ENCODE measurements at places on chromosomes 11 and 22.

DNA sequence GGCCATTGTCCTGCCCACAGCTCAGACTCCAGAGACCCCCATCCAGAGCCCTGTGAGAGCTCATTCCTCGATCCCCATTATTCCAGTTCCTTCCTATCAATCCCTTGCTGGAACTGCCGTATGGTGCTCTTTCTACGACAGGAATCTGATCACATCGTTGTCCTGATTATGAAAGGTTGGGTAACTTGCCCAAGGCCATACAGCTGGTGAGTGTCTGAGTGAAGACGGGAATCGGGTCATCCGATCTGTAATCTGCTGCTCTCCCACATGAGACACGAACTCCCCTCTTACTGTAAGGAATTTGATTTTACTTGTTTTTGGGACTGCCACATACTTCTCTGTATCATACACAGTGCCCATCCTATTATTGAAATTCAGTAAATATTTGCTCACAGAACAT lies 149.1 kb downstream of the OPCML start:
- no peak for DNase-seq

- DNase-seq = peak; percentile 16
Observed at GRCh38 chr11:19241260-19242178, 774 bp upstream of the E2F8 start.

GRCh38 chr11:63099555-63099954 lies 44.5 kb downstream of the SLC22A24 start:
- DNase-seq = no peak

- DNase-seq = no peak
Observed at GRCh38 chr11:88104408-88104807, 70.8 kb downstream of the RAB38 start.

DNA sequence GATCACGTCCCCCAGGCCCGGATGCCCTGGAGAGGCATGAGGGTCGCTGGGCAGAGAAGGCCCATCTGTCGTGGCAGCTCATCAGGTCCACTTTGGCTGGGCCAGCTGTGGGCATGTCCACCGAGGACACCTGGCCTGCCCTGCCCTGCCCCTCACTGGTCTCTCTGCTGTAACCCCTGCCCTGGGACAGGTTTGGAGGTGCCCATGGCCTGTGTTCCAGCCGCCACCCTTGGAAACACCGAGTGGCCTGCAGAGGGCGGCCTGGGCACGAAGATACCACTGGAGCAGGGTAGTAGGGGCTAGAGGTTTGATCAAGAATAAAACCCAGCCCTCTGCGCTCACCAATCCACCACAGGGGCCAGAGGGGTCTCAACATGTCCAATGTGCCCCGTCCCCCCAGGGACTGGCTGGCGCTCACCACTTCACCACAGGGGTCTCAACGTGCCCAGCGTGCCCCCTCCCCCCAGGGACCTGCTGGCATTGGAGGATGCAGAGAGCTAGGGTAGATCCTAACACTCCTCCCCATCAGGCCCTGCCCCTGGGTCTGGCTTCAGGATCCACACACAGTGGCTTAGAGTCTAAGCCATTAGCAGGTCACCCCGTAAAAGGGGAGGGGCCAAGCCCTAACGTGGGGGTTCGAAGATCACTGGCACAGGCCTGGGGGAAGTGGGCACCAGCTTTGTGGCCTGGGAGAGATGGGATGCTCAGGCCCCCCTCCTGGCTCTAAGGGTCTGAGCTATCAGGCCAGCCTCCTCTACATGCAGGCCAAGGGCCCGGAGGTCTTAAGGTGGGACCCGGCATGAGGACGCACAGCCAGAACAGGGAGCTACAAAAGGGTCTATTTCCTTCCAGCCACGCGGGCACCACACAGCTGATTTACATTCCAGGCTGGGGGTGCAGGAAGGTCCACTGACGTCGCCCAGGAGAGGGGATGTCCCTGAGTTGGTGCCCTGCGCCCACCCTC lies 1.3 kb upstream of the HDAC10 start:
- DNase-seq = peak; percentile 58

DNA sequence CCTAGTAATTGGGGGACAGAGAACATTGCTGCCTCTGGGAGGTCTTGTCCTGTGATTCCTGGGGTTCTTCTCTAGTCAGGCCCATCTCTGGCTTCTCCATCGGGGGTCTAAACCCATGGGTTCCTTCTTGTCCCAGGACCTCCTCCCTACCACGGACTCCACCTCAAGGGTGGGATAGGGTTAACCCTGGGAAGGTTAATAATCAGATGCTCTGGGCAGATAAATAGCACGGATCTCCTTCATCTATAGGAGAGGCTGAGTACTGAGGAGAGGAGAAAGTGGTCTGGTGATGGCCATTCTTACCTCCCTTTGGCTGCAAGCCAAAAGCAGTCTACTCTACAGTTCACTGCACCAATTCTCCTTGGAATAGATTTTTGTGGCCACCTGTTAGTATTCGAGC lies 10.5 kb downstream of the HEPHL1 start:
- DNase-seq = no peak

DNA sequence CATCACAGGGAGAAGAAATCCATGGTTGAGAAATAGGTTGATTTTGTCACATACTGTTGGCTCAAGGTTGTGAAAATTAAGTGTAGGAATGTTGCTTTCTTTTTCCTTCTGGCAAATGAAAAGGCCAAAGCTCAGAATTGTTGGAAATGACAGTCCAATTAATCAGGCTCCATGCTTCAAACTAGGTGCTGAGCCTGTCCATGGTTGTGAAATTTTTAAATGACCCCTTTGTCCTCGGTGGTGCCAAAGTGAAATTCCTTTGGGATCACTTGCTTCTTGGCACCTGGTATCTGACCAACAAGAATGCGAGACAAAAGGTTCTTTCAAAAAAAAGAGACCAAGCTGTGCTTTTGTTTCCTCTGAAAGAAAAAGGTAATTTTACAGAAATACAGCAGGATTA lies 451.9 kb downstream of the ETS1 start:
- DNase-seq = no peak

GRCh38 chr11:73297231-73297590 lies 10.9 kb upstream of the ARHGEF17 start:
- DNase-seq = no peak

DNA sequence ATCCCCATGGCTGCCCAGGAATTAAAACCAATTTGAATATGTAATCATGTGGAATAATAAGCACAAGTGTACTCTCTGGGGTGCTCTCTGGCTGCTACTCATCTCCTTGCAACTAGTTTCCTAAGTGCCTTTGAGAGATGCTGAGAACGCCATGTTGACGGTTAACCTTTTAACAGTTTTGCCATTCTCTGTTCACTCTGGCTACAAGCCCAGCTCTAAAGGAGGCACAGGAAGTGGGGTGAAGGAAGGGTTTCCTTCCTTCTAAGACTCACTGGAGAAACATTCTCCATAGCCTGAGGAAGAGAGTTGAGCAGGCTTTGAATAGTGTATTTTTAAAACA lies 122.0 kb upstream of the ZC3H12C start:
- DNase-seq = no peak

GRCh38 chr11:10398525-10398924 lies 56.5 kb upstream of the AMPD3 start:
- DNase-seq = no peak

- DNase-seq = no peak
Observed at GRCh38 chr22:33659448-33659847, 260.8 kb downstream of the LARGE1 start.

GRCh38 chr11:134341805-134342571 lies 10.2 kb downstream of the GLB1L2 start:
- no peak for DNase-seq

DNA sequence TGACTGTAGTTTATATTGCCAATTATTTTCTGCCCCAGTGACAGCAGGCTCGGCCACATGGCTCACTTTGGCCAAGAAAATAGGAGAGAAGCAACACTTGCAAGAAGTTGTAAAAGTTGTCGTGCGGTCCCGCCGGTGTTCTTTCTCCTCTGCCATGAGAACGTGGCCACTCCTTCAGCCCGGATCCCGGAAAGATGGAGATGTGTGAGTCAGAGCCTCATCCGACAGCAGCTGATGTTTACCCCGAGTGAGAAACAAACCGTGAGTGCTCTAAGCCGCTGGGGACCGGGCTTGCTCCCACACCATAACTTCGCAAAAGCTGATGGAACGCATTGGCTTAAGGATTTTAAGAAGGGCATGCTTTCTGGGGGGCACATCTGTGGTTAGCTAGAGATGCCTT lies 157.0 kb downstream of the CACNA1I start:
- DNase-seq = no peak

- no peak for DNase-seq
Observed at GRCh38 chr11:79269611-79270307, 171.1 kb downstream of the TENM4 start.

DNA sequence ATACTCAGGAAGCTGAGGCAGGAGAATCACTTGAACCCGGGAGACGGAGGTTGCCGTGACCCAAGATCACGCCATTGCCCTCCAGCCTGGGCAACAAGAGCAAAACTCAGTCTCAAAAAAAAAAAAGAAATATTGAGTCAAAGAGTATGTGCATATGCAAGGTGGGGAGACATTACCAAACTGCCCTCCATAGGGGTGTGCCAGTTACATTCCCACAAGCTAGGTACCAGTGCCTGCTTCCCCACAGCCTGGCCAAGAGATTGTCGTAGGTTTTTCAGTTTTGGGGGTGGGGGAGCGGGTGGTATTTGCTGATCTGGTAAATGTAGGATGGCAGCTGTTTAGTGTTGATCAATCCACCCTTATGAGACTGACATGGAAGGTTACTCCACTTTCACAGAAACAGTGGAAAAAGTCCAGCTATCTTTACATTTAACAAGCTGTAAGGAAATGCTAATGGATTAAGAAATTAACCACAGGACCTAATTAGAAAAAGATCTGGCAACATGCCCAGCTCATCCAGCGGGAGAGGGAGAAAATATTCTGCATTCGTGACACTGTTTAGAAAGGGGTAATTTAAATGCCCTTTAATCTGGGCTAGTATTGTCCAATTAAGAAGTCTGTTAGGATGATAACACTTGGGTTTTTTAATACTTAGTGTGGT lies 89.4 kb downstream of the PACS1 start:
- no peak for DNase-seq

GRCh38 chr11:66238786-66239413 lies 29.5 kb upstream of the RAB1B start:
- DNase-seq = no peak

GRCh38 chr11:45853332-45854219 lies 6.3 kb downstream of the CRY2 start:
- DNase-seq = no peak

- peak; percentile 9 for DNase-seq
Observed at GRCh38 chr11:118841469-118842242, 42.0 kb upstream of the CXCR5 start.

DNA sequence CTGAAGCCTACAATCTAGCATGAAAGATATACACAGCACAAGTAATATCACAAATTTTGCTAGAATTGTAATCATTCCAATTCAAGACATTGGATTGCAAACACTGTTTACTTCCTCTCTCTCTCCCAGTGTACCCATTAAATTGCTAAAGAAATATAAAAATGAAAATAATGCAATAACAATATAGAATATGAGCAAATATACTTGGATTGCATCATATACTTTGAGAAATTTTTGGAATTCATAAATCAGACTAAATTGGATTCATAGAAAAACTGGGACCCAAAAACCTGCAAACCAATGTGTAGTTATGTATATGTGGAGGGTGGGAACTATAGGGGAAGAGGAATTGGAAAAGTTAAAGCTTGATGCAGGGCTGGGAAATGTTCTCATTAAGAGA lies 25.0 kb upstream of the OR56A1 start:
- DNase-seq = no peak

DNA sequence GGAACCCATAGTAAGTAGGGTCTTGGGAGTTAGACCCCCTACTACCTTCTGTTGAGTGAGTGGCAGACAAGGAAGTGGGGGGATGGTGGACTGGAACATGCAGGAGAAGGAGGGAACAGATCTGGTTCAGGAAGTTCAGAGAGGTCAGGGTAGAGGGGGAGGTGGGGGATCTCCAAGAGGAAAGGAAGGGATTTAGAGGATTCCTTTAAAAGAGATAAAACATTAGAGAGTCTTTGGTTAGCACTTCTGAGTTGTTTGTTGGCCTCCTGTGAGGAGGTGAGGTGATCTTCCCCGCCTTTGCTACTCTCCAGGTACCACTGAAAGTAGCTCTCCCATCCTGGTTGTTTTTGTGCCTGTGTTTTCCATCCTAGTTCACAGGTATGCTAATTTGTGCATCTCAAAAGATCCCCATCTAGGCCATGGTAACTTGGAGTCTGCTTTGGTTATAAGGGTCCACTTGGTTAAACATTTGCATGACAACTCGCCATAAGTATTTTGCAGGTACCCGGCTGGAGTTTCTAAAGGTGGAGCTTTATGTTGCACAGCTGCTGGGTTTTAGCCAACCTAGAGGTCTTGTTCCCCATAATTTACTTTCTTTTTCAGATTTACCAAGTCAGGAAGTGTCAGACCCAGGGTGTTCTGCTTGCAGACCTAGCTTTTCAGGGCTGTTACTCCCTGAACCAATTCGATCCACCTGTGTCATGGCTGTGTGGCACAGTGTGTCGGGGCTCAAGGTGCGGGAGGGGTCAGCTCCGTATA lies 79.3 kb upstream of the SORL1 start:
- no peak for DNase-seq

GRCh38 chr22:48797731-48798130 lies 1029.9 kb downstream of the BRD1 start:
- DNase-seq = no peak

DNA sequence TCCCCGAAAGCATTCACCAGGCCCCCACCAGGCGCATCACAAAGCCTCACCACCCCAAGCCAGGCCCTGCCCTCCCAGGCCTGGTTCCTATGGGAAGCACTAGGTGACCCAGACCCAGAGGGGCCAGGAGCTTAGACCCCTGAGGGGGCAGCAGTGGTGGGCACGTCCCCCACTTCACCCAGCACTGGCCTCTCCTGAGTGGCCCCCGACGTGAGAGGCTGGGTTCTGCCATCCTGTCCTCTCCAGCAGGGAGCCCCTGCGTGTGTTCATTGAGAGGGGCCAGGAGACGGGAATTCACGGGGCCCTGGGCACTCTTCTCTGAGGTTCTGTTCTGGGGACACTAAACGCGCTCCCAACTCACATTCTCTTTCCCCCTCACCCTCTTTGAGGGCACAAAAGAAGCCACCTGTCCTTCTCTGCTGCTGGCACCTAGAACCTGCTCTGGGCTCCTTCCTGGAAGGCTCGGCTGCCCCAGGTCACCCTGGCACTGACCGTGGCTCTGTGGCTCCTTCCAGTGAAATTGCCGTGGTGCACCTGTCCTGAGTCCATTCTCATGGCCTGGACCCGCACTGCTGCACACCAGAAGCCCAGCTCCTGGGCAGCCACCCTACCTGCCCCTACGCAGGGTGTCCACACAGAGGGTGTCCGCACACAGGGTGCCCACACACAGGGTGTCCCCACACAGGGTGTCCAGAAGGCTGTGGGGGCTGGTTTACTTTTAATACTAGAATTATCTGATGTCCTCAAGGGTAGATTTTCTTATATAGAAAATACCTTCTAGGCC lies 12.2 kb downstream of the PTDSS2 start:
- DNase-seq = no peak

GRCh38 chr11:119942583-119943297 lies 195.2 kb downstream of the TRIM29 start:
- DNase-seq = no peak

- no peak for DNase-seq
Observed at GRCh38 chr22:32476281-32477195, 1.9 kb downstream of the FBXO7 start.

Measured in stimulated activated CD8-positive, alpha-beta memory T cell treated with anti-CD3 and anti-CD28 coated beads, Interleukin-4, amount 100 ng/mL, for 24 hours (primary cell).